Ureter (tissue), 1 donor: ENCODE measurements at places on chromosomes 16 and 17.

DNA sequence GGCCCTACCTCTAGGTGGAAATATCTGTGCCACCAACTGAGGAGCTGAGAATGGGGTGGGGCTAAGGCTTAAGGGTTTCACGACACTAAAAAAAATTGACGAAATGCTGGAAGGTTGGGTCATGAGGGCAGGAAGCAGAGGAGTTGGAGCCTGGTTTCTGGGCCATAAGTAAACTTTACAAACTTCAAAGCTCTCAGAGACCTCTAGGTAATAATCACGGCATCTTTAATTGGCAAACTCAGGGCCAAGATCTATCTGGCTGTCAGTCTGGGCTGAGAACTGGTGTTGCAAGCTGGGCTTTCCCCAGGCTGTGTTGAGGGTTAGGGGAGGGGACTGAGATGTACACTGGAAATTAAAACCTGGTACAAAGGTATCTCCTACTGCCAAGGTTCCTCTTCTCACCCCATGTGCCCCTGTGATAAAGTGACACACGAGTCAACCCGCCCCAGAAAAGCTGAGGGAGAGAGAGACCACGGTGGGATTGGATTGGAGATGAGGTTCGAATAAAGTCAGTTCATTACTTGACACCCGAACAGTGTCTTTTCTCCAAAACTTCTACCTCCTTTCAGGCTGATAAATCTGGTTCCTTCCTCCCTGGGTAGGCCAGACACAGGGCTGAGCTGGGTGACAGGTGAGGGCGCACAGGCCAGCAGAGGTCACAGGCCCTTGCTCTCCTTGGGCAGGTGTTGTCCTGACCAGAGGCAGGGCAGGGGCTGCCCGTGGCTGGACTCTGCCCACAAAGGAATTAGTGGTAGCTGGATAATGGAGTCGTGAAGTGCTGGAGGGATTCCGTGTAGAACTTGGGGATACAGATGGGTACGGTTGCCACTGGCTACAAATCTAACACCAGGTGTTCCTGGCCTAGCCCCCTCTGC is 4.0 kb upstream of the ZNF768 start:
- no peak for DNase-seq

- no peak for DNase-seq
Observed at GRCh38 chr16:6193718-6194117, 1096.1 kb upstream of the EEF2KMT start.

GRCh38 chr16:88497561-88498462 is 44.7 kb downstream of the ZFPM1 start:
- DNase-seq: no peak

GRCh38 chr16:11218604-11218962 is 37.4 kb downstream of the SOCS1 start:
- DNase-seq: no peak
